Stimulated activated CD4-positive, alpha-beta T cell treated with anti-CD3 and anti-CD28 coated beads, Interleukin-4, amount 100 ng/mL, for 1 hour (primary cell): ENCODE measurements at places on chromosomes 2 and 18.

DNA sequence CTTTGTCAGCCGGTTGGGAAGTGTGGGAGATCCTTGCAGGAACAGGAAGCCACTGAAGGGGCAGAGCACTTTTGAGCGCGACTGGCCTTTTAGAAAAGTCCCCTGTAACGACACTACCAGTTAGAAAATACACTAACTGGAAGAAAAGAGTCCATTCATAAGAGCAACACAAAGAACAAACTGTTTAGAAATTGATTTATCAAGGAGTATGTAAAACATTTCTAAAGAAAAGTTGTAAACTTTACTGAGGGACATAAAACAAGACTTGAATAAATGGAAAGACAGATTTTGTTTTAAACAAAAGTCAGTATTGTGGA, 29.8 kb upstream of the POMC start:
- no peak for DNase-seq

DNA sequence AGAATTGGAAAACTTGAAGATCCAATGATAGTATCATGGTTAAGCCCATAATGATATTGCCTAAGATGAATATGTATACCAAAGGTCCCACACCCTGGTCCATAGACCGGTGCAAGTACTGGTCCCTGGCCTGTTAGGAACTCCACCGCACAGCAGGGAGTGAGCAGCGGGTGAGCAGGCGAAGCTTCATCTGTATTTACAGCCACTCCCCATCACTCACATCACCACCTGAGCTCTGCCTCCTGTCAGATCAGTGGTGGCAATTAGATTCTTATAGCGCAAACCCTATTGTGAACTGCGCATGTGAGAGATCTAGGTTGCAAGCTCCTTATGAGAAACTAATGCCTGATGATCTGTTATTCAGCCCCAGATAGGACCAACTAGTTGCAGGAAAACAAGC, 402.4 kb downstream of the EPHA4 start:
- DNase-seq: no peak

DNA sequence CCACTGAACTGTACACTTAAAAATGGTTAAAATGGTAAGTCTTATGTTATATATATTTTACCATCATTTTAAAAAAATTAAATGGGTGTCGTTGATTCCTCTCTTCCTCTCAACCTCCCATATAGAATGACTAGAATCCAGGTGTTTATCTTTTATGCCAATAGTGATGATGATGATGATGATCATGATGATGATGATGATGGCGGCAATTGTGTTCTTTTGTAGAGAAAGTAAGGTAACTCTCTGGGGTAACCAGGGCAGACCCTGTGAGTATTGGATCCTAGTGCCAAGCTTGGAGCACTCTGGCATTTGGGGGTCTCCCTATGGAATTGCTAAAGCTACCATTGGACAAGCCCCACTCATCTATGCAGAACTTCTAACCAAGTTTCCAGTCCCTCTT, 113.6 kb downstream of the GLI2 start:
- no peak for DNase-seq

DNA sequence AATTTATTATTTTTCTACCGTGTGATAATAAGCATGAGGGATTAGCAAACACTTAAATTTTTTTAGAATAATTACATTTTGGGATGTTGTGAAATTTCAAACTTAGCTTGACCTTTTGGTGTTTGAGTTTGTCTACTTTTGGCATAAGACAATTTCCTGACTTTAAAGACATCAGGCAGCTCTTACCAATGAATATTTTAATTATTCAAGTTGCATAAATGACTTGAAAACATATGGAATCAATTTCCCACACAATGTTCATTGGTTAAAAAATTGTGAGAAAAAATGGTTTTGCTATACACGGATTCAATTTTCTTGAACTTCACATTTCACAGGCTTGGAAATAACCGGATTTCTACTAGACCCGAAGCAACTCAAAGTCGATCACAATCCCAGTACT, 243.4 kb downstream of the IKZF2 start:
- no peak for DNase-seq

GRCh38 chr2:129611471-129611870, 368.0 kb upstream of the RAB6C start:
- no peak for DNase-seq

- no peak for DNase-seq
Measured at GRCh38 chr2:4122726-4123125, 419.4 kb downstream of the DCDC2C start.

DNA sequence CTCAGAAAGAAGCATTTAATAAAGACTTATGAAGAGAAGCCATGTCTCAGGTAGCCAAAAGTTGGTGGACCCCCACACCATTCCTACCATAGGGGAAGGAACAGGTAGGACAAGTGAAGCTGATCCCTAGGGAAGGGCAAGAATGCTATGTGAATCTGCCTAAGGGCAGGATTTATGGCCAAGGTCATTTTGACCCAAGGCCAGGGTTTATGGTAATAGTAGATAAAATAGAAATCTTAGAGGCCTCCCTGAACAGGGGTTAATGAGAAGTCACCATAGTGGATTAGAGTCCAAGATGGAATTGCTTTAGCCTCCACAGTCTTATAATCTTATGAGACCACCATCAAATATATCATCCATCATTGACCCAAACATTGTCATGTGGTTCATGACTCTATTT, 26.0 kb upstream of the UBE2F start:
- no peak for DNase-seq

DNA sequence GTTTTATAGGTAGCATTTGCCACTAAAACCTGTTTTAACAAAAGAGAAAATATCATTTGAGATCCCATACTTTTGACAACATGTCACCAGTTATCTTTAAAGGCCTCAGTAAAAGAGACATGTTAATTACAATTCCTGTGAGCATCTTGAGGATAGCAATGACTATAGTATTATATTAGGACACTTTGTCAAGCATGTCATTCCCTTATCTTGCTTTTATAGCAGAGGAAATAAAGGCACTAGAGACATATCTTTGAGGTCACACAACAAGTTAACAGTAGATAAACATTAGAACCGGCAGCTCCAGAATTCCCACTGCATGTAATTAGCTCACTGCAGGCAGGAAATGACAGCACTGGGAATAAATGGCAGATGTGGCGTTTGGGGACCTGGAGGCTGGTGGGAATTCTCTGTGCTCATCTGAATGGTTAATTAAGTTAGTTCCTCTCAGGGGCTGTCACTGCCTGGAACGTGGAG, 25.9 kb downstream of the LYPD6B start:
- DNase-seq: no peak

DNA sequence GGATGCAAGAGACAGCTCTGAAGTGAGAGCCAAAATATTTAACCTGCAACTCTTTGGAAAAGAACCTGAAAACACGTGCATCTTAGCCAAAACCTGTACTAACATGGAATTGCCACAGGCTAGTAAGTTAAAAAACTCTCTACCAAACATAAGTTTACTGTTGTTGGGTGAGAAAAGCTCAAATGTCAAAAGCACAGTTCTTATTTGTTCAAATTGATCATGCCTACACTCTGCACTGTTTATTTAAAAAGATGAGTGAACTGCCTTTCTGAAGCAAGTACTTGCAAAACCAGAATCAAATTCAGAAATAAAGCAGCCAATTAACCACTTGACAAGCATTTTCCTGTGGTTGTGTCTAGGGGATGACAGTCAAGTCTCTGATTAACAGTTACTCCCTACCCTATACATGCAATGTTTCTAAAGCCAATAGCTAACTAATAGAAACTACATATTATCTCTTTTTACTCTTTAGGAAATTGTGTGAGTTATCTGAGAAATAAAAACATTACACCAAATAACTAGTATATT, 5.6 kb downstream of the IKZF2 start:
- DNase-seq: no peak

GRCh38 chr2:2898744-2899143, 478.9 kb downstream of the EIPR1 start:
- no peak for DNase-seq

- no peak for DNase-seq
Measured at GRCh38 chr2:227479865-227480475, 8.0 kb downstream of the AGFG1 start.

GRCh38 chr2:69177063-69177771, 164.2 kb downstream of the ANTXR1 start:
- no peak for DNase-seq

DNA sequence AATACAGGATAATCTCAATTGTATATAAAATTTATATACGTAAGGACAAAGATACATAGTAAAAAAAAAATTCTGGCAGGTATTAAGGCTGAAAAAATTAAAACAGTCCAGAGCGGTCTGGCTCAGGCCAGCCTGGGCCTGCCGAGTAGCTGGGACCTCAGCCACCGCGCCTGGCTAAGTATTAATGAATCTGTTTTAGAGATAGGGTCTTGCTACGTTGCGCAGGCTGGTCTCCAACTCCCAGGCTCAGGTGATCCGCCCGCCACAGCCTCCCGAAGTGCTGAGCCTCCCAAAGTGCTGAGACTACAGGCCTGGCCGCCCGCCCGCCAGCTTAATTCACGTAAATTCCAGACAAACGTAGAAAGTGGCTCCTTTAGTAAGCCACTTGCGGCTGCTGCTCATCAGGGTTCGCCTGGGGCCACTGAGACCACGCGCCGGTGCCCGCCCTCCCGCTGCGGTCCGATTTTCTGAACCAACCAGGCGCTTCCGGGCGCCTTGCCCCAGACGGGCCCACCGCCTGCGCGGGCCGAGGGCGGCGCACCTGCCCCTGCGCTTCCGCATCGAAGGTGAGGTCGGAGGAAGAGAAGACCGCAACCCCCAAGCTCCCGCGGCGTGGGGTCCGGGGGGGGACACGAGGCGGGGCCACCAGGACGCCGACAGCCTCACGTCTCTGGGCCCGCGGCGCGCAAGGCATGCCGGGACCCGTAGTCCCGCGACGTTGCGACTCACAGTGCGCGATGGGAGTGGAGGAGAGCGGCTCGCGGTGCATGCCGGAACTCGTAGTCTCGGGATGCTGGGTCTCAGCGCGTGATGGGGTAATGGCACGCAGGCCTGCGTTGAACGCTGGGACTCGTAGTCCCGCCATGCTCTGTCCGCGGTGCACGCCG, 695 bp upstream of the CTDP1 start:
- DNase-seq: peak; percentile 98

DNA sequence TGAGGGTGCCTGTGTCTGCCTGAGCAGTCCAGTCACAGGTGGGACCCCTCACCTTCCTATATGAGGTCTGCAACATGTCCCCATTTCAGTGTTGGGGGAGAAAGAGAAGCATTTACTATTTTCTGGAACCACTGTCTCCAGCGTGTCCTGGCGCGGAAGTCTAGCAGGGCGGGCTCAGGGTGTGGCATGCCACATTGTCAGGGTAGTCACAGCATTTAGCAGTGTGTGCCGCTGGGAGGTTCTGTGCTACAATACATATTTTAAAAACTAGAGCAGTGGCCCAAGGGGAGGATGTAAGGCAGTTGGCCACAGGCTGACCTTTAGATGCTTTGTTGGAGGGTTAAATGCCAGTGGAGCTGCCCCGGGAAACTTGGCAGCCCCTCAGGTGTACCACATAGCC, 12.5 kb downstream of the UBE2F start:
- DNase-seq: no peak

DNA sequence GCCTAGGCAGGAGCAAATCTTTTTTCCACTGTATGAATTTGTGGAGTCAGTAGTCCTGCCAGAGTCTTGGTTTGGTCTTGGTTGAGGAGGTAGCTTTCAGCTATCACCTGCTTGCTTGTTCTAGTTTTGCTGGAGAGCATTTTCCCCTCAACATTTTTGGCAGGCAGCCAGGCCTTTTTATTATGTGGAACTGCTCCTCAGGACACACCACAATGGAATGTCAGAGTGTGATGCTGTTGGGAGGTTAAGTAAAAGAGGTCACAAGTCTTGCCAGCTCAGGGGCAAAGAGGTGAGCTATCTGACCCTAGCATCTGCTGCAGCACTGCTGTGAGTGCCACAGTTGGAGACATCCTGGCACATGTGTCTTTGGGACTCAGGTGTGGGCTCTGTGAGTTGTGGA, 258.0 kb downstream of the CNTNAP5 start:
- DNase-seq: no peak

GRCh38 chr18:76974386-76974785, 152.0 kb downstream of the ZNF236 start:
- DNase-seq: no peak
